ENCODE measurements at places on chromosomes 13 and 19. TPM values are rescaled to one million over a fixed set of nuclear protein-coding genes. Genes with fewer than 3 reads are reported as not detected.

The CGB3 gene
- not detected for total RNA-seq

The ZNF543 gene
- total RNA-seq: 6.9 TPM

The ATCAY gene
- total RNA-seq: not detected

The STRN4 gene
- total RNA-seq: 66.6 TPM

The RFPL4AL1 gene
- not detected for total RNA-seq

The FFAR1 gene
- not detected for total RNA-seq

The DNAJB1 gene
- total RNA-seq: 184 TPM

The KLK14 gene
- total RNA-seq: not detected

The ZNF358 gene
- total RNA-seq: 23.7 TPM

The CCNE1 gene
- 13.3 TPM for total RNA-seq

The CKAP2 gene
- 44.9 TPM for total RNA-seq

The TRPC4 gene
- not detected for total RNA-seq

The CYP2A6 gene
- total RNA-seq: not detected

The PNMA8C gene
- not detected for total RNA-seq

The ZFP14 gene
- total RNA-seq: 1.4 TPM

The KHSRP gene
- 195 TPM for total RNA-seq
